ENCODE measurements at places on chromosomes 3 and 15. TPM values are rescaled to one million over a fixed set of nuclear protein-coding genes. Genes with fewer than 3 reads are reported as not detected.
A peak's percentile ranks its signal among the peaks of the same experiment; 100 is the strongest.

- no peak overlapping the region for H3K4me3 ChIP-seq
- H3K27me3 ChIP-seq: no peaks in the 10 kb centered on the region
- H3K27ac ChIP-seq: no peak overlapping the region
- H3K36me3 ChIP-seq: no peaks in the 10 kb centered on the region
- no peak for DNase-seq
These were observed 59.9 kb downstream of the SSUH2 start for GRCh38 chr3:8584661-8585060.

GRCh38 chr15:100710744-100711515 lies 108.5 kb downstream of the ASB7 start:
- DNase-seq: peak; percentile 13
- no peaks in the 10 kb centered on the region for H3K36me3 ChIP-seq
- no peaks in the 10 kb centered on the region for H3K4me1 ChIP-seq
- H3K27ac ChIP-seq: no peak overlapping the region
- no peaks in the 10 kb centered on the region for H3K27me3 ChIP-seq

GRCh38 chr15:70869346-70869745 lies 15.4 kb upstream of the LARP6 start:
- H3K4me3 ChIP-seq: no peak overlapping the region
- no peaks in the 10 kb centered on the region for H3K36me3 ChIP-seq
- peaks cover 10% of the 10 kb centered on the region for H3K4me1 ChIP-seq
- DNase-seq: no peak
- H3K27me3 ChIP-seq: no peaks in the 10 kb centered on the region
- peak overlapping the region; percentile 77 for H3K27ac ChIP-seq

Gene CNTN3
- total RNA-seq: 2.1 TPM

Gene PLCH1
- 1.4 TPM for total RNA-seq

All from ovary (tissue), 10 donors.